ENCODE measurements at places on chromosomes 2 and 18.

GRCh38 chr2:187499941-187500532 lies 52.0 kb upstream of the CALCRL start:
- peak; percentile 29 for DNase-seq

GRCh38 chr2:226030788-226031646 lies 631.5 kb downstream of the NYAP2 start:
- DNase-seq = peak; percentile 81

DNA sequence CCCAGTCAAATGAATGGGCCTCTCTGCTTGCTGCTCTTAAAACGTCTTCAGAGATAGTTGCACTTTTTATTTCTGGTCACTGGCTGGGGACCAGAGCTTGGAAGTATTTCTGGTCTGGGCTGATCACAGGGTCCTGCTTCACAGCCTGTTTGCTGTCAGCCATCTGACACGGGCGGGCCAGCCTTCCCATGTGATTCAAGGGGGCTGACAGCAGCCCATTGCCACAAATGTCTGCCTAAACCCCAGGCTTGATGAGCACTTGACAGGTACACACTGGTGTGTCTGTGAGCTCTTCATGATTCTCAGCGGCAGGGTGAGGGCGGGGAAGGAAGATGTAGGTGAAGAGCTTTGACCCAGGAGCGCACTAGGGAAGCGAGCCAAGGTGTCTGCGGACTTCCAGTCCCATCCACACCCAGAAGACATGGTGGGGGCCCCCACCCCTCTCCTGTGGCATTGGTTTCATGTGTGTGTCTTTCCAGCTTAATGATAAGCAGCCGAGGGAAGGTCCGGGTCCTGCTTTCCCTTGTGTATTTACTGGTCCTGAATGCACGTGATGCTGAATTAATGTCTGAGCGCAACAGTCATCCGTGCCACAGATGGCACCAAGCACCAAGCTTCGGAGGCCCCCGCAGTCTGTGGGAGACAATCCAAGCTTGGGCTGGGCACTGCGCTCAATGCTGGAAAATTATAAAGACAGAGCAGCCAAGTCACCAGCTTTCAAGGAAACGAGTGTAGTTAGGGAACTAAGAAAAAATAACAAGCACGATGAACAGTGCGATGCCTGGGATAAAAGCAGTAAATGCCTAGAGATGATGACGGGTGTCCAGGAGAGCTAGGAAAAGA lies 73.3 kb downstream of the SH3BP4 start:
- no peak for DNase-seq

GRCh38 chr18:22601481-22601880 lies 183.8 kb upstream of the CTAGE1 start:
- DNase-seq = no peak

DNA sequence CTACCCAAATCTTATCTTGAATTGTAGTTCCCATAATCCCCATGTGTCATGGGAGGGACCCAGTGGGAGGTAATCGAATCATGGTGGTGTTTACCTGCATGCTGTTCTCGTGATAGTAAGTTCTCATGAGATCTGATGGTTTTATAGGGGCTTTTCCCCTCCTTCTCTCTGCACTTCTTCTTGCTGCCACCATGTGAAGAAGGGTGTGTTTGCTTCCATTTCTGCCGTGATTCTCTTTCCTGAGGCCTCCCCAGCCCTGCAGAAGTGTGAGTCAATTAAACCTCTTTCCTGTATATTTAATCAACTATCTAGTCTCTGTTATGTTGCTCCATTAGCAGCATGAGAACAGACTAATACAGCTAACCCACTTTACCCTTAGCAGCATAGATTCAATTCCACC lies 37.6 kb downstream of the CDC42EP3 start:
- no peak for DNase-seq

DNA sequence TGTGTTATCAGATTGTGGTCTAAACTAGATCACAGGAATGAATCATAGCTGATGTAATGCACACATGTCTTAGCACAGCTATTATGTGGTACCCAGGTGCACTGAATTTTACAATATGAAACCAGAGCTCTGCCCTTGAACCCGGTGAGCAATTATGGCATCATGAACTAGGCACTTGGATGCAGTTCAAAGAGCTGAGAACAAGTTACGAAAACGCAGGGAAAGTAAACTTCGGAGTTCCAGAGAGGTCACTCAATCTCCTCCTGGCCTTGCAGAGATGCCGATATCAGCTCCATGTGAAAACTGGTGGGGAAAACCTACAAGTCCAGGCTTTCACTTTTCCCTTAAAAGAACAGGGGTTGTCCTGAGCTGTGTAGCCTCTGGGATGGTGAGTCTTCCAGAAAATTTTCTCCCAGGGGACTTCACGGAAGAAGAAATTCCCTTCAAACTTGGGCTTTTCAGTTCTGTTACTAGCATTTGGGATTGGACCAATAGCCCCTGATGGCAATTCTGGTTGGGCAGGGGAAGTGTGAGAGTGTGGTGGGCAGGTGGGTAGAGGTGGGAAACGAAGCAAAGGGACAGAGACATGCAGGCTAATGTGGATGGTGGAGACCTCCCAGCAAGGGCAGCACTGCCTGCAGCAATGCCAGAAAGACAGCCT lies 71.1 kb upstream of the SH3BP4 start:
- peak; percentile 81 for DNase-seq

GRCh38 chr2:129203331-129203730 lies 776.1 kb upstream of the RAB6C start:
- no peak for DNase-seq

GRCh38 chr2:165857876-165858275 lies 63.8 kb upstream of the GALNT3 start:
- no peak for DNase-seq
